ENCODE measurements at places on chromosomes 4 and X.

DNA sequence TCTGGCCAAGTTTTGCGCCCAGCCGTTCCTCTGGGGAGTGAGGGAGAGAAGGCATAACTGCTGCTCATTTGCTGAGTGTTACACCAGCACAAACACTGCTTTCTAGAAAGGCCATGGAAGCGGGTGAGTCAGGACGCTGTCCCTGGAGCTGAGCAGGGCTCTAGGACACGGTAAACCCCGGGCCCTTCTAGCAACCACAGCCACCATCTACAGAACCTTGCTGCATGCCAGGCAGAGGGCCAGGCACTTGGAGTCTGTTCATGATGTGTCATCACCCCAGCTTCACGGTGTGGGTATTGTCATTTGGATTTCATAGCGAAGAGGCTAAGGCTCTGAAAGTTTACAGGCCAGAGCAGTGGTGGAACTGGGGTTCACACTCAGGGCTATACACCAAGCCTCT, 31.8 kb upstream of the C4orf50 start:
- DNase-seq: no peak

GRCh38 chrX:1006156-1006730, 206.2 kb downstream of the CRLF2 start:
- peak; percentile 70 for DNase-seq

GRCh38 chrX:131779306-131779705, 235.4 kb downstream of the OR13H1 start:
- no peak for DNase-seq

DNA sequence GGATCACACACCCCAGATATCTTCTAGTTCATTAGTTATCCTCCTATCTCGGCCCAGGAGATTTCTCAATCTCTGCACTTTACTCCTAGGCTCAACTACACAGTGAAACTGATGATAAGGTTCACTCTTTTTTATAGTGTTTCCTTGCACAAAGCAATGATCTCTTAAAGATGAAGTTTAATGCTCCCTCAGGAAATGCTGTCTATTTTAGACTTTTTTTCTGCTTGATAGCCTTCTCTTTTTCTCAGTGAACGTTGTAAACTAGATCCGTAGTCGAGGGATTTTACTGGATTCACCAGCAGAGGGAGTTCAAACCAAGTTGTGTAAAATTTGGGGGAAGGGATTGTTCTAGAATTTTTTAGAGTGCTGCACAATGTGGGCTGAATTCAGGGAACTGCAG, 269.6 kb downstream of the GBA3 start:
- no peak for DNase-seq

GRCh38 chr4:121272526-121272925, 108.3 kb downstream of the QRFPR start:
- no peak for DNase-seq

DNA sequence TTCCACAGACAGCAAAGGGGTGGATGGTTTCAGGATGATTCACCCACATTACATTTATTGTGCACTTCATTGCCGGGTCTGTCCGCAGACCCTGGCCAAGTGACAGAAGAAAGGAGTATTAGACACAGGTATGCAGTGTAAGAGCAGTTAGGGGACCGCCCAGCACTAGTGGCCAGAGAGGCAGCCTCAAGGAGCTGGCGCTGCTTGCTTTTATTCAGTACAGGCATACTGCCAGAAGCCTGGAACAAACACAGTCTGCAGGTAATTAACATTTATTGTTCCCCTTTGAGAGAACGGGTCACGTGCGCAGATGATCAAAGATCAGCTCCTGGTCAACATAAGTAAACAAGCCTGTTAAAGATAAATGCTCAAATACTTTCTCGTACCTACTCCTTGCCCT, 1639.0 kb upstream of the IGFBP7 start:
- DNase-seq: no peak

GRCh38 chr4:27239641-27240040, 379.0 kb downstream of the STIM2 start:
- no peak for DNase-seq

DNA sequence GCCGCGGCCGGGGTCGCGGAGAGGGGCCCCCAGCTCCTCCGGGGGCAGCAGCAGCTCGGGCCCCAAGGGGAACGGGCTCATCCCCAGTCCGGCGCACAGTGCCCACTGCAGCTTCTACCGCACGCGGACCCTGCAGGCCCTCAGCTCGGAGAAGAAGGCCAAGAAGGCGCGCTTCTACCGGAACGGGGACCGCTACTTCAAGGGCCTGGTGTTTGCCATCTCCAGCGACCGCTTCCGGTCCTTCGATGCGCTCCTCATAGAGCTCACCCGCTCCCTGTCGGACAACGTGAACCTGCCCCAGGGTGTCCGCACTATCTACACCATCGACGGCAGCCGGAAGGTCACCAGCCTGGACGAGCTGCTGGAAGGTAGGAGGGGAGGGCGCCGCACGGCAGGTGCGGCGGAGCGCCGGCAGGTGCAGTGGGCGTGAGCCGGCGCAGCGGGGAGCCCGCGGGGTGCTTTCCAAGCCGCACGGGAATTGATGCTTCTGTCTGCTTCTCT, 886 bp downstream of the DCLK2 start:
- peak; percentile 80 for DNase-seq

- DNase-seq: no peak
Observed at GRCh38 chrX:63400340-63400739, 49.2 kb upstream of the SPIN4 start.

GRCh38 chr4:6562931-6563901, 11.8 kb upstream of the MAN2B2 start:
- no peak for DNase-seq

- DNase-seq: no peak
Observed at GRCh38 chr4:39029752-39030694, 2.2 kb downstream of the TMEM156 start.

DNA sequence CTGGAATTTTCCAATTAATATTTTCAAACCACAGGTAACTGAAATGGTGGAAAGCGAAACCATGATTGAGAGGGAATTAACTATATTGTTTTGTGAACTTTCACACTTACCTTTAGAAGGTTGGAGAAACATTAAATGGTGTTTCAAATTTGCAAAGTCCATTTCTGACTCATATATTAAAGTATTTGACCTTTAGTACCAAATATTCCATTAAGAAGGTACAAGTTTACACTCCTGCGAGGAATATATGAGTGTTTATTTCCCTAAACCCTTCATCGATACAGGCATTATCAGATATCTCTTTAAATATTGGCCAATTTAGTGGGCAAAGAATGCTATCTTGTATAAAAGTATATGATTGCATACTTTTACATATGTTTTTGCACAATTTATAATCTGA, 44.1 kb upstream of the NPNT start:
- DNase-seq: no peak

DNA sequence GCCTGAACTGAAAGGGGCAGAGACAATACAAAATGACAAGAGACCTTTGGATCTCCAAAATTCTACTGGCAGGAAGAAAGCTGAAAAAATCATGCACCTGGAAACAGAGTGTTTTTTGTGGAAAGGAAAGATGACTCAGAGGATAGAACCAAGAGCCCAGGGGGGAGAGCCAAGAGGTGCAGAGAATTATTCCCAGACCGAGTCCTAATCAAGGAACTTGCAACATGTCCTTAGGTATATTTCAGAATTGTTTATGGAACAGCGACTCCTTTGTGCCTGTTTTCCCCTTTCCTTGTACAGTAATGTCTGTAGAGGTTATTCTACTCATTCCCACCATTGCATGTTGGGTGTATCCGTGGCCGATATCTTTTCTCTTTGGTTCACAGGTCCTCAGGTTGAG, 71.7 kb downstream of the YIPF6 start:
- no peak for DNase-seq

DNA sequence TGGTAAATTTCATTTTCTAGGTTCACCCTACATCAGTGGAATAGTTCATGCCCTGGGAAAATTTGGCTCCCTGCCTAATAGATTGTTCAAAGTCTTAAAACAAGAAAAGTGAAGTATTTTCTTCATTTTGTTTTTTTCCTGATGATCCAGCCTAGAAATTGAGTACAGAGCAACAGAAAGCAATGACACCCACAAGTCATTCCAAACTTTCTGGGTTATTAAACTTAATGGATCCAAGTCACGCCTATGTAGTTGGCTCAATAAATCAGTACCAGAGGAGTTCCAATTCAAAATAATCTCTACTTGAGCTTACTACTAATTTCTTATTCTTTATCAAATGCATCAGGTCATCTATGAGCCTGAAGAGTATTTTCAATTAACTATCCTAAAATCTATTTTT, 937.6 kb upstream of the SLIT2 start:
- no peak for DNase-seq

DNA sequence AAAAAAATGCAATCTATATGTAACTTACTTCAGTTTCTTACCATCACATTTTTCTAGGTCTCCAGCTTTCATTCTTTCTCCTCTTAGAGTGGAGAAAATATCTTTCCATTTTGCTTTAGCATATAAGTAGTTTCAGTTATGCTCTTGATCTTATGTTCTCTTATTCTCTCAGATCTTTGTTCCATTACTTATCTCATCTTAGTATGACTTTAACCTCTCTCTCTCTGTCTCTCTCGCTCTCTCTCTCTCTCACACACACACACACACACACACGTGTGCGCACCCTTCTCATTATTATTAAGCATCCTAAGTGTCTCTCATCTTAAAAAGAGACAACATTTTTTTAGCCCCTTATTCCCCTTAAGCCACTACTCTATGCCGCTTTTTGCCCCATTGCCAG, 92.8 kb downstream of the FAAH2 start:
- no peak for DNase-seq

DNA sequence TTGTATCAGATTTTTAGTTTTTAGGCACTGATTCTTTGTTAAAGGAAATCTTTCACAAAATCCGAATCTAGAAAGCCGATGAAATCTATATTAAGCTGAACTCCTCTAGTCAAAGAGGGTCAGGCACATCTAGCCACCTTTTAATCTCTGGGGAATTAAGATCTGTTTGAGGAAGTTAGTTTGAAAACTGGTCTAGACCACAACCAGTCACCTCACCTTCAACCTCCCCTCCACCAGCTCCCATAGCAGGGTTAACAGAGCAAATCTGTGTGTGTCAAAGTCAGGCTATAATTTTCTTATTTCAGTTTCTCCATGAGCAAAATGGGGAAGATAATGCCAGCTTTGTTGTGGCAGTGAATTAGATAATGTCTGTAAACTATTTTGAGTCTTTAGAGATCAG, 110.0 kb upstream of the IGFBP7 start:
- DNase-seq: no peak

GRCh38 chr4:1246111-1246881, 2.6 kb downstream of the CTBP1 start:
- DNase-seq: peak; percentile 62

GRCh38 chr4:127143460-127144195, 489.1 kb upstream of the INTU start:
- DNase-seq: no peak

- DNase-seq: no peak
Observed at GRCh38 chr4:169142391-169142790, 128.4 kb downstream of the SH3RF1 start.

DNA sequence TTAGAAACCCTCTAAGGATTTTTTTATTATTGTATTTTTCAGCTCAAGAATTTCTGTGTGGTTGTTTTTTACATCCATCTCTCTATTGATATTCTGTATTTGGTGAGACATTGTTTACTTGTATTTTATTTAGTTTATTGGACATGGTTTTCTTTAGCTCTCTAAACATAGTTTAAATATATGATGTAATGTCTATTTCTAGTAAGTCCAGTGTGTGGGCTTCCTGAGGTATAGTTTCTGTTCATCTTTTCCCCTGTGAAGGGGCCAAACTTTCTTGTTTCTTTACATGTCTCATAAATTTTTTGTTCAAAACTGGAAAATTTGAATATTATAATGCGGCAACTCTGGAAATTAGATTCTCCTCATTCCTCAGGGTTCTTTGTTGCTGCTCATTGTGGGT, 28.2 kb upstream of the ATRX start:
- DNase-seq: no peak

- no peak for DNase-seq
Observed at GRCh38 chr4:169410839-169411770, 140.3 kb upstream of the SH3RF1 start.

- DNase-seq: no peak
Observed at GRCh38 chr4:52714597-52715254, 36.5 kb downstream of the ERVMER34-1 start.

- peak; percentile 94 for DNase-seq
Observed at GRCh38 chr4:173522160-173522950, 7.7 kb downstream of the HAND2 start.

DNA sequence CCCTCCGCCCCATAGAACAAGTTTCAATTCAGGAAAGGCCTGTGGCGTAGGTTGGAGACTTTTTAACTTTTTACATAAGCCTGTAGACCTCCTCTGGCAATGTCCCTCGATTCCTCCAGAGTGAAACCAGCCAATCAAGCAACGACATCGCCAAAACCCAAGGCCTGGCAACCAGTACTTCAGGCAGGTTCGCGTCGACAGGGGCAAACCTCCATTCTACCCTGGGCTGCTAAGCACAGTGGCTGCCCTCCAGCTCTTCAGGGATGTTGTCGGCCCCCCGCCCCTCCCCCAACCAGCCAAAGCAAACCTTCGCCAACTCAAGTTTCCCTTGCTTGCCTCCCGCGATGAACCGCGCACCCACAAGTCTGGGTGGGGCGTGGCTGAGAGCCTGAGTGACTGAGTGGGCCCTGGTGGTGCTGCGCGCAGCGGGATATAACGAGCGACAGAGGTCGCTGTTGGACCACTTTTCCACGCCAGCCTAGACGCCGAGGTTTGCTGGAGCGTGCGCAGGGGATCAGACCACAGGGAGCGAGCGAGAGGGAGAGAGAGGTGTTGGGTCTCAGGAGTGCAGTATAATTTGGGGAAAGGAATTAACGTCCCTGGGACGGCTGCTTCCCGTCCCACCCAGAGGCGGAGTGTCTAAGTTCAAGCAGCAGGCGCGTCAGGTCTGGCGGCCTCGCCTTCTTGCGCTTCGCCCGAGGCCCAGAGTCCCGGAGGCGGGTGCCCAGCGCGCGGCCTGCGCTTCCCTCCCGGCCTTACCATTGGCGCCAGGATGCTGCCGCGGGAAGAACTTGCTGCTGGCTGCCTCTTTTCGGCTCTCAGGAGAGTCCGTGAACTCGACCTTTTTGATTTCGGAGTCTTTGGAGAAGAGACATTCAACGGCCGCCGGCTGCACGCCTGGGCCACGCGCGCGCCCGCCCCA, 9.0 kb upstream of the PITX2 start:
- peak; percentile 88 for DNase-seq

DNA sequence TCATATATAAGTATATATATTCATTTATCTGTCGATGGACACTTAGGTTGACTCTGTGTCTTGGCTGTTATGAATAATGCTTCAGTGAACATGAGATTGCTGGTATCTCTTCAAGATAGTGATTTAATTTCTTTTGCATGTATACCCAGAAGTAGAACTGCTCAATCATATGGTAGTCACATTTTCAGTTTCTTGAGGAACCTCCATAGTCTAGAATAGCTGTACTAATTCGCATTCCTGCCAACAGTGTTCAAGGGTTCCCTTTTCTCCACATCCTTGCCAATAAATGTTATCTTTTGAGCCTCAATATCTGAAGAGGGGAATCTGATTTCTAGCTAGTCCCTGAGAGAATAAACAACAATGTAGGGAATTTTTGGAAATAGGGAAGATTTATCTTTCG, 32.4 kb upstream of the CCNG2 start:
- DNase-seq: no peak

- DNase-seq: no peak
Observed at GRCh38 chr4:178612733-178613132, 1170.5 kb upstream of the AGA start.
